Activated CD4-positive, alpha-beta T cell treated with anti-CD3 and anti-CD28 coated beads for 48 hours (primary cell): ENCODE measurements at places on chromosomes 7 and 10.

- no peak for DNase-seq
Observed at GRCh38 chr7:105234886-105235285, 153.8 kb downstream of the SRPK2 start.

DNA sequence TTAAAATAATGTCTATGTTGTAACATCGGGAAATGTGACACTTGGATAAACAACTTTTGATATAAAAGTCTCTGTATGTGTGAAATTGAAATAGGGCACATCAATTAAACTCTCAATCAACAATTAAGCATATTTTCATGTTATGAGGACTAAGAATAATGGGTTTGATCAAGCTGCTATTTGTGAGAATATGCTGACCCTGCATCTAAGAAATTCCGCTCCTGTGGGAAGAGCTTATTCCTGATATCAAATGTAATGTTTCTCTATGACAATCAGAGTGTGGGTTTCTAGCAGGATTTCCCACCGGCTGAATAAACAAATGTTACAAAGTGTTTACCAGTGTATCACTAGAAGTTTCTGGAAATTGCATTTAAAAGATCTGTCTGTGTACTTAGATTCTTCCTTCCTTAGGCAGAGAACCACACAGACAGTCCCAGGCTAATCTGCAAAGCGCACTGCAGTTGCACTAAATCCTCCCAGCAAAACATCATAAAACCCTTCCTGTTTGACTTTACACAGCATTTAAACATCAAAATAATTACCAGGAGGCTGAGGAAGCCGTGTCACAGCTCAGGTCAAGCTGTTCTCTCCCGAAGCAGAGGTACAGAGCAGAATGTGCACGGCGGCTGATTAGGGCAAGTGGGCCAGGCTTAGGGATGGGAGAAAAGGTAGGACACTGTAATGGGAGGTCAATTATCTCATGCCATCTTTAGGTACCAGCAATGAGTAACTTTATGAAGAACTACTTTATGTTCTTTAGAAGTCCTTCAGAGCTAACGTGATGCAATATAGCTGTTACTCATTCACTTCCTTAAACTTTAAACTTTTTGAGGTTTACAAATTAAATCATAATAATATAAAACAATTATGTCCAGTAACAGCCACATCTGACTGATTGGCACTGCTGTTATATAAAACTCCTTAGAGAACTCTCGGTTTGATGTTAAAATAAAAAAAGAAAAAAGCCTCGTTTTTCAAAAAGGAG, 109.1 kb upstream of the CTTNBP2 start:
- DNase-seq: no peak

DNA sequence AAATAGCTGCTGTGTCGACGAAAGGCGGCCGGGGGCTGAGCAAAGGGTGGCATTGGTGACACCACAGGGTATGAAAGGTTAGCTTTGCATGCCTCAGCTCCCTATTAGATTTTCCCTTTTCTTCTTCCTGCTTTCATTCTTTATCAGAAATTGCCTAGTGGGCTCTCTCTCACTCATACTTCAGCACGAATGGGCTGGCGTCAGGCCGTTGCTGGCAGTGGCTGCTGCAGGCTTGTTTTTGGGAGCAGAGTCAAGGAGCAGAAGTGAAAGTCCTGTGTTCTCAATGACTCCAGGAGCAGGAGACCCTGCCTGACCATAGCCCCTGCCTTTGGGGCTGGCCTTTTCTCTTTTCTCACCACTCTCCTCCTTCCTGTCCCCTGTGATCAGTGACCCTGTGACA, 318.0 kb downstream of the PLXNA4 start:
- DNase-seq: no peak

GRCh38 chr7:3408814-3409595, 108.0 kb downstream of the SDK1 start:
- DNase-seq: no peak

DNA sequence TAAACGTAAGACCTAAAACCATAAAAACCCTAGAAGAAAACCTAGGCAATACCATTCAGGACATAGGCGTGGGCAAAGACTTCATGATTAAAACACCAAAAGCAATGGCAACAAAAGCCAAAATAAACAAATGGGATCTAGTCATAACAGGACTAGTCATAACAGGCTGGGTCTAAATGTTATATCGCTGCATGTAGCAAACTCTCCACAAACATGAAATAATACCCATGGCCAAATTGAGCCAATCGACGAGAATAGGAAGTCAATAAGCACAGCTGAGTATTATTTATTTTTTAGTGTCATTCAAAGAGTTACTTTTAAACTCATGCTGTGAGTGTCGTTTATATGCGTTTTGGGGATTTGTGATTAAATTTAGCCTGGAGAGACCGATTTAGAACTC, 225.1 kb downstream of the TFEC start:
- DNase-seq: no peak
